ENCODE measurements at places on chromosomes 4 and X.

DNA sequence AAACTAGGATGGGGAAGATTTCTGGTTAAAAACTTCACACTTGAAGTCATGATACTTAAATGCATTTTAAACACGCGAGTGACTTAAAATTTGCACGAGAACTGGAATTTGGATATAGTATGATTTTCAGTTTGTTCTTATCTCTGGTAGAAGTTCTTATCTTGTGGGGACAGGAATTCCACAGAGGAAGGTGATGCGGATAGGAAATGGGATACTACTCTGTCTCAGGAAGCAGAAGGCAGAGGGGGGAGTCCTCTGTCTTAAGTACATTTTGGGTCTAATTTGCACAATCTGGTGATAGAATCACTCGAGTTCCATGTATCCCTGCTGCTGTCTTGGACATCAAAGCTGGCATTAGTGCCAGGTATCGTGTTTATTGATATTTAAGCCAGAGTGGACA lies 53.3 kb downstream of the TLL1 start:
- no peak for DNase-seq

- no peak for DNase-seq
These were observed 41.4 kb upstream of the USP9X start for GRCh38 chrX:41043674-41044345.

DNA sequence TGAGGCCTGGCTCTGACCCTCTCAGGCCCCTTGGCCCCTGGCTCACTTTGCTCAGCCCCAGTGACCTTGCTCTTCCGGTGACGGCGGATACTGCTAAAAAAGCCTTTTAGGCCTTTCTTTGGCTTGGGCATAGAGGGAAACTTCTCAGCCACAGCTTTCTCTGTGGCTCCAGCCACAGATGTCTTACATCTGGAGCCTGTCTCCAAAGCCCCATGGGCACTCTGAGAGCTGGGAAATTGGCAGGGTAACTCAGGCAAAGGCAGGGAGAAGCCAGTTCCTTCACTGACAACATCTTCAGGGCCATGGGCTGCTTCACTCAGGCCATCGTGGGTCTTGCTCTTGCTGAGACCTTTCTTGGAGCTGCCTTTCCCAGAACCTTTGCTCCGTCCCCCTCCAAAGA lies 12.8 kb downstream of the AMER1 start:
- no peak for DNase-seq

- DNase-seq: no peak
These were observed 493.1 kb downstream of the MAGEE1 start for GRCh38 chrX:76920607-76921006.

GRCh38 chr4:92304606-92305005 lies 840 bp downstream of the GRID2 start:
- no peak for DNase-seq

DNA sequence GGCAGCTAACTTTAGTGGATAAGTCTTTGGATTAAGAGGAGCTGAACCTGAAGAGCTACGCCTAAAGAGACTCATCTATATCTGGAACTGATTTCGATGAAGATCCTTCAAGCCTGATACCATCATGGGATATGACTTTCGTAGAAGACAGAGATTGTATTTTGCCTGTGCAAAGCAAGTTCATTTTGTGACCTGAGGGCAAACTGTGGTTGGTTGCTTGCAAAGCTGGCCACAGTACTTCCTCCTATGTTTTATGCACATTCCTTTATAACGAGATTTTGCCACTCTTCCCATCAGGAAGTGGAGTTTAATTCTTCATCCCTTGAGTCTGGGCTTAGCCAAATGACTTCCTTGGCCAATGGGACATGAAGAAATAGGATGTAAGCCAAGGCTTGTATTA lies 519.3 kb upstream of the NR3C2 start:
- no peak for DNase-seq

- no peak for DNase-seq
These were observed 1646.9 kb upstream of the ADGRL3 start for GRCh38 chr4:59553063-59553720.

DNA sequence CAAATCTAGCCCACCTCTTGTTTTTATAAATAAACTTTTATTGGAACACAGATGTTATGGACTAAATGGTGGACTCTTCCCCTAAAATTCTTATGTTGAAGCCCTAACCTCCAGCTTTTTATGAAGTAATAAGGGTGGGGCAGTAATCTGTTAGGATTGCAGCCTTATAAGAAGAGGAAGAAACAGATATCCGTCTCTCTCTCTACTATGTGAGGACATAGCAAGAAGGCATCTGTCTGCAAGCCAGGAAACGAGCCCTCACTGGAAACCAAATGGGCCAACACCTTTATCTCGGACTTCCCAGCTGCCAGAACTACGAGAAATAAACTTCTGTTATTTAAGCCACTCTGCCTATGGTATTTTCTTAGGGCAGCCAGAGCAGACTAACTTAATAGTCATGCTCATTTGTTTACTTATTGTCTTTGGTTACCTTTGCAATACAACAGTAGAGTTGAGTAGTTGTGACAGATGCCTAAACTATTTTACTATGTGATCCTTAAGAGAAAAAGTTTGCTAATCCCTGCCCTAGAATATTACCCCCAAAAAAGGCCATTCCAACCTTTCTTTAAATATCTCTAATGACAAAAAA lies 67.4 kb downstream of the MANBA start:
- no peak for DNase-seq

GRCh38 chrX:145292218-145292617 lies 44.9 kb downstream of the SPANXN1 start:
- DNase-seq: no peak

Measured in fibroblast of skin of left biceps (primary cell).